ENCODE measurements at places on chromosomes 11 and 22. TPM values are rescaled to one million over a fixed set of nuclear protein-coding genes. Genes with fewer than 3 reads are reported as not detected.

Gene CHRM1
- 0.06 TPM for total RNA-seq

Gene OR1S2
- total RNA-seq, result not detected

Gene LSP1
- 1.2 TPM for total RNA-seq

Gene PHLDA2
- total RNA-seq, result 156 TPM

Gene H19
- 13.2 TPM for total RNA-seq

Gene BIK
- 1.0 TPM for total RNA-seq

Gene TNRC6B
- total RNA-seq, result 4.1 TPM

Gene MACROD1
- total RNA-seq, result 7.6 TPM

Gene LRRC4C
- not detected for total RNA-seq

Gene LRRN4CL
- 0.12 TPM for total RNA-seq

Gene IL10RA
- total RNA-seq, result 0.08 TPM

Gene GPR83
- 0.06 TPM for total RNA-seq

Gene OR8D2
- not detected for total RNA-seq

Gene ACRV1
- not detected for total RNA-seq

Gene RIMBP3B
- total RNA-seq, result 0.71 TPM

Gene TTC36
- 0.16 TPM for total RNA-seq

Data from A549 treated with CpdA at 1 μM for 4 hours (cell line).